ENCODE measurements at places on chromosomes 7 and 10. TPM values are rescaled to one million over a fixed set of nuclear protein-coding genes. Genes with fewer than 3 reads are reported as not detected.

The BUB3 gene
- total RNA-seq = 81.7 TPM

The PIK3CG gene
- 0.82 TPM for total RNA-seq

DNA sequence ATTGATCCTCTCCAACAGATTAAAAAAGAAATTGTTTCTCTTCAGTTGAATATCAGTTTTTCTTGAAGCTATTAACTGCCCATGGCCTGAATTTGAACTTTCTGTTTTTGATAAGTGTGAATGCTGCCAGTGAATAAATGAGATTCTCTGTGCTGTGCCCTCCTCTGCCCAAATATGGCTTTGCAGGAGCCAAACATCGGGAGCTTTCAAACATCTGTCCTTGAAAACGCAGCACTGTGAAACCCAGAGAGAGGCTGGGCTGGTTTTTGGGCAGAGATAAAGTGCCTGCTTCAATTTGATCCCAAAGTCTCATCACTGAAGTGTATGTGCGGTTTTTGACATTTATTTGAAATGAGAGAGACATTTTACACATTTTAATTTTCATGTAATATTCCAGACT is 268.3 kb upstream of the SHH start:
- no peak overlapping the region for H3K4me3 ChIP-seq
- no peak overlapping the region for H3K27ac ChIP-seq
- no peaks in the 10 kb centered on the region for H3K36me3 ChIP-seq
- DNase-seq = no peak

DNA sequence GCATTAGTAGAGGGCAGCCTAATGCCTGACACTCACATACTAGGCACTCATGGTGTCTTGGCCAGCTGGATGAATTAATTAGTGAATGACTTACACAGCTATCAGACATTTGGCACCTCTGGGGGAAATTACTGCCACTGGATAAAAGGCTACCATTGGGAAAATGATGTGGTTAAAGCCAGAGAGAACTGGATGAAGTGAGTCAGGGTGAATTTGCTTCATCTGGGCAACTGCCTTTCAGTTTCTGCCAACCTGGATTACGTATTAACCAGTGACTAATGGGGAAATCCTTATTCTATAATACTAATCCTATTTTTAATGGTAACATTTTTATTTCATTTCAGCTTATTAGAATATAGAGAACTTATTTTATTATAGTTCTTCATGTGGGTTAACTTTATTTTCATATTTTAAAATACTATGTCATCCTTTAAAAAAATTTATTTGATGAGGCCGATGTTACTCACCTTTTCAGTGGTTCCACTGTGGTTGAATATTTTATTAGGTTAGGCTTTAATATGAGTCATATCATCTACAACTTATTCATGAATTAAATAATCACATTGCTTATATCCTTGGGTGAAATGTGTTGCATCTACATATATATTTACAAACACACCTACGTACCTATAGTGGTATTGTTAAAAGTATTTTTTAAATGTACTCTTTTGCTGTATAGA is 85.6 kb upstream of the CAPZA2 start:
- peaks cover 51% of the 10 kb centered on the region for H3K4me1 ChIP-seq
- peaks cover 6% of the 10 kb centered on the region for H3K36me3 ChIP-seq
- H3K27me3 ChIP-seq = no peaks in the 10 kb centered on the region
- peak; percentile 94 for DNase-seq
- H3K27ac ChIP-seq = peak overlapping the region; percentile 83
- no peak overlapping the region for H3K4me3 ChIP-seq

The HOXA11 gene
- total RNA-seq = not detected

GRCh38 chr7:2982831-2983230 is 60.8 kb downstream of the CARD11 start:
- H3K27ac ChIP-seq = no peak overlapping the region
- H3K4me3 ChIP-seq = no peak overlapping the region
- peaks cover 7% of the 10 kb centered on the region for H3K27me3 ChIP-seq
- no peaks in the 10 kb centered on the region for H3K4me1 ChIP-seq
- no peak for DNase-seq

GRCh38 chr7:73577627-73578341 is 595 bp downstream of the TBL2 start:
- peaks cover 12% of the 10 kb centered on the region for H3K4me1 ChIP-seq
- no peak for DNase-seq
- H3K27ac ChIP-seq = peak overlapping the region; percentile 87
- H3K36me3 ChIP-seq = peaks cover 20% of the 10 kb centered on the region

The MTPN gene
- total RNA-seq = 183 TPM

DNA sequence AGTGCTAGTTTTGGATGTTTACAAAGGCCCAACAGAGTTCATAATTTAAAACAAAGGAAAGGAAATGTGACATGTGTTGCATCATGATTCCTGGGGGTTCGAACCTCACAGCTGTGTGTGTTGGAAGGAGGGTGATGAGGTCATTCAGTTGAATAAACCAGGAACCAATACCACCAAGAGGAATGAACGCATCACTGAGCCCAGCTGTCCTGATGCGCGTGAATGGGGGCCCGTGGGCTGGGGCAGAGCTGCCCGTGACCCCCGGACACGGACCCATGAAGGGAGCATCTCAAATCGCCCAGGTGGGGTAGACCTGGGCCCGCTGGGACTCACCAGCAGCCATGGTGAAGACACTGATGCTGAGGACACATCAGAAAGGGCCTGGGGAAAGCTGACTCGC is 33.0 kb downstream of the BRI3 start:
- H3K27me3 ChIP-seq = no peaks in the 10 kb centered on the region
- no peaks in the 10 kb centered on the region for H3K4me1 ChIP-seq

The ZNF248 gene
- total RNA-seq = 0.89 TPM

- H3K4me1 ChIP-seq = no peaks in the 10 kb centered on the region
- no peak overlapping the region for H3K27ac ChIP-seq
- DNase-seq = no peak
These were observed 80.8 kb downstream of the WDR11 start for GRCh38 chr10:120931999-120932398.

The OR2A1 gene
- total RNA-seq = not detected

DNA sequence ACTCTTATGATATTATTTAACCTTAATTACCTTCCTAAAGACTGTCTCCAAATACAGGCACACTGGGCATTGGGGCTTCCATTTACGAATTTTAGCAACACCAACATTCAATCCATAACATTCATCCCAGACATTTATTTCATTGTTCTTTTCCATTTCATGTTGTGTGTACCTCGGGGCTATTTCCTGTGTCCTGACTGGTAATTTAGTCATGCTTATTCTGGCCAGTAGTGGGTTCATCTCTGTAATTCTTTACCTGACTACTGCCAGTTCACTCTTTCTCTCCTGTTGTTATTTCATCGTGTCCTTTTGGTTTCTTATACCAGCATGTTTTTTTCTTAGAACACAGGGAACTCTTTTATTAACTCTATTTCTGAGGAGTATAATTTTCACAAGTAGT is 225.7 kb downstream of the PLXDC2 start:
- no peak for DNase-seq
- no peaks in the 10 kb centered on the region for H3K36me3 ChIP-seq
- H3K27ac ChIP-seq = no peak overlapping the region
- no peak overlapping the region for H3K4me3 ChIP-seq

- no peak overlapping the region for H3K4me3 ChIP-seq
- peaks cover 9% of the 10 kb centered on the region for H3K36me3 ChIP-seq
- H3K27me3 ChIP-seq = no peaks in the 10 kb centered on the region
- H3K4me1 ChIP-seq = no peaks in the 10 kb centered on the region
These were observed 26.7 kb downstream of the ERCC6 start for GRCh38 chr10:49512121-49512809.

DNA sequence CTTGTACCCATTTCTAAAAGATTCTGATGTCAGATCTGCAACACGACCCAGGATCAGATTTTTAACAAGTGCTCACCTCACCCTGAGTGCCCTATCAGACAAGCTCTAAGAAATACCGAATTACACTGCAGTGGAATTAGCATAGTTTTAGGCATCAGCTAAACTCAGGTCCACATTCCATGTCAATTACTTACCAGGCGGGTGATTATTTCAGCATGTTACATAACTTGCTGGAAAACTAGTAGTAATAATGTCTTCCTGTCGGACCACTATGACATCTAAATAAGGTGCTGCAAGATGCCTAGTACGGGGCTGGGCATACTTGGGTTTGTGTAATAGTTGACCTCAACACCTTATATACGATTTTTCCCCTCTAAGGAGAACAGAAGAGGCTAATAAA is 21.0 kb downstream of the TRIL start:
- no peak for DNase-seq
- no peaks in the 10 kb centered on the region for H3K36me3 ChIP-seq
- H3K4me1 ChIP-seq = no peaks in the 10 kb centered on the region
